ENCODE measurements at places on chromosomes 16 and 17.

GRCh38 chr17:33981711-33982601 lies 273.1 kb upstream of the CCL2 start:
- no peak for DNase-seq

DNA sequence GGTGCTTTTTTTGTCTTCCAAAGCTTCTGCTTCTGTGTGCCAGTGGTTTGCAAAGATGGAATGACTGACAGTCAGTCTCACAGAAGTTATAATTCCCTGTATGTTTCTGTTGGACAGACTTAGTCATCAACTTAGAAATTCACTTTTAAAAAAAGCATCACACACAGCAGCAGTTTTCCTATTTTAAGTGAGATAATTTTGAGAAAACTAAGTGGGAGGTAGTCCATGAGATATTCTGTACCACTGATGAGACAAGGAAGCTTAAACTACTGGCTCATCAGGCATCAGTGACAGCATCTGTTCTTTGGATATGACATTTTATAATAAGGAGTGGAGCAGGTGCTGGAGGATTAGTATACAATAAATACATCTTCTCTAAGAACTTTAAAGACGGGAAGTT lies 20.0 kb downstream of the CNP start:
- no peak for DNase-seq

GRCh38 chr17:62179525-62180161 lies 114.6 kb upstream of the MED13 start:
- DNase-seq, result no peak

DNA sequence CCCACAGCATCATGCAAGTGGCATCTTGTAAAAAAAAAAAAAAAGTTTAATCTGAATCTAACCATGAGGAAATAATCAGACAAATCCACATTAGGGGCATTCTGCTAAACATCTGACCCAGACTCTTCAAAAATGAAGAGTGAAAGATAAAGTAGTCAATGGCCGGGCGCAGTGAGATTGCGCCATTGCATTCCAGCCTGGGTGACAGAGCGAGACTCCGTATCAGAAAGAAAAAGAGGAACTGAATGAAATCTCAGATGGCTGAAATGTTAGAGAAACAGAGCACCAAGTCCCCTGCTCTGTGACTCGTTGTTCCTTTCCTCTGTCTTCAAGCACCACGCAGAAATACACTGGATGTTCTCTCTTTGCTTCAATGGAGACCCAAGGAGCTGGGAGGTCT lies 12.7 kb upstream of the RNF135 start:
- no peak for DNase-seq

DNA sequence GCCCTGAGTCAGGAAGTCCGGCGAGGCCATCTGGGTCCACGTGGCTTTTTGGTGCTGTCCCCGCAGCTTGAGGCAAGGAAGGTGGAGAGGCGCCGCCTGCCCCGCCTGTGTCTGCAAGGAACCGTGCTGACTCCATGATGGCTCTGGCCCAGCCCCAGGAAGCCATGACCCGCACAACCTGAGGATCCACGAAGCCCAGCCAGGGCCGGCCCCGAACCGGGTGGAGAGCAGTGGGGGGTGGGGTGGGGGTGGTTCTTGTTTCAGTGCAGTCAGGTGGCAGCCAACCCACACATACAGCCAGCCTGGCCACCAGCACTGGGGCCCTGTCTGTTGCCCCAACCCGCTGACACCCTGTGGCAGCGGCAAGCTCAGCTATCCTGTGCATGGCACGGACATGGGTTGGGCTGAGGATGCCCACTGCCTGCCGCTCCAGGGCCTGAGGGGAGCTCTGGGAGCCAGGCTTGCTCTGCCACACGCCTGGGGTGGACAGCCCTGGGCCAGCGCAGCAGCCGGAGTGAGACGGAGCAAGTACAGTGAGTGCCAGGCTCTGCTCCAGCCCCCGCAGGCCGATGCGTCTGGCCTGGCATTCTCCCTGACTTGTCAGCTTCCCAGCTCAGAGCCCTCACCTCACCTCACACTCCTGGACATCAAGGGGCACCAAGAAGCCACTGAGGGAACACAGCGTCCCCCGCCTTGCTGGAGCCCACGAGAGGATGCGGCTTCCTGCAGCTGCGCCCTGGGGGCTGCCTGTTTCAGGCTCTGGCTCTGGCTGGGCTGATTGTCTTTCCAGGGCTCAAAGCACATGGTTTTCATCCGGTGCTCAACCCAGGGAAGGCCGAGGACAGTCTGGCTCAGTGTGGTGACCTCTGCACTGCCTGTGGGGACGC lies 68.8 kb downstream of the LMF1 start:
- DNase-seq, result no peak

DNA sequence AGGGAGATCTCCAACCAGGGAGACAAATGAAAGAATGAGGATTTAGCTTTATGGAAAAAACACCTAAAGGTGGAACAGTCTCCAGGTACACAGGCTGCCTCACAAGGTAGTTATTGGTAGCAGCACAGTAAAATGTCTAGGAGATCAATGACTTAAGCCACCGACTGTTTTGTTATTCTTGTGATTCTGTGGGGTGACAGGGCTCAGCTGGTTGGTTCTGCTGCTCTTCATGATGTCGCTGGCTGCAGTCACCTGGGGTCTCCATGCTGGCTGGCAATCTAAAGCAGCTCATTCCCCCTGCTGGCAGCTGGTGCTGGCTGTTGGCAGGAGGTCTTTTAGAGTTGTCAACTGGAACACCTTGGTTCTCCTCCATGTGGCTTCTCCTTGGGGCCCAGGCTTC lies 69.2 kb downstream of the FOXL1 start:
- DNase-seq, result no peak

DNA sequence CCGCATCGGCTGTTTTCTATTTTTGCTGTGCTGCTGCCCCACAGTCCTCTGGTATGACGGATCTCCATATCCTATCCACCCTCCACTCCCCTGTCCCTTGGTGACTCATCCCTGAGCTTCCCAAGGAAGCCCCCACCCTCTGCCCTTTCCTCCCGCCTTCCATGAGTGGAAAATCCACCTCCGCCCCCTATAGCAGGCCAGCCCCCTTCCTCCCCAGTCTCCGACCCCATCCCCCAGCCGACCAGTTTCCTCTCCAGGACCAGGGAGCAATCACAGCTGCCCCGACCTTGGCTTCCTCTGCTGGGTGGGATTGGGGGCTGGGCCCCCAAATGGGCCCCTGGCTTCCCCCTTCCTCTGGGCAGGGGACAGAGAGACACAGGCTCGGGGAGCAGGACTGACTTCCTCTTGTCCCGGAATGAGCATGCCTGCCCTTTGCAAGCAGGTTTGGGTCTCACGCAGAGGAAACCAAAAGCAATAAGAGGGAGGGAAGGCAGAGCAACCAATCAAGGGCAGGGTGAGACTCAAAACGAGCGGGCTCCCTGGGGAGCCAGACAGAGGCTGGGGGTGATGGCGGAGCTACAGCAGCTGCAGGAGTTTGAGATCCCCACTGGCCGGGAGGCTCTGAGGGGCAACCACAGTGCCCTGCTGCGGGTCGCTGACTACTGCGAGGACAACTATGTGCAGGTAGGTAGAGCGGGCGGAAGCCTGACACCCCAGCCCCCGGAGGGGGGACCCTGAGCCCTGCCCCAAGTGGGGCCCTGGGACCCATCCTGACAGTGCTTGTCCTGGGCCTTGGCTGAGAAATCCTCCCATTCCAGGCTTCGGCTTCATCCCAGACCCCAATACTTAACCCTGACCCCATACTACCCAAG lies at the start of the genes ABI3 and GNGT2:
Gene ABI3 (plus strand): TSS at position 550 of the 872 bp plus-strand sequence. CDS start 18 bp downstream, at position 568.
Gene GNGT2 (minus strand): TSS at position 417 of the 872 bp plus-strand sequence. CDS start 3,152 bp downstream, outside the sequence.
- peak; percentile 63 for DNase-seq

DNA sequence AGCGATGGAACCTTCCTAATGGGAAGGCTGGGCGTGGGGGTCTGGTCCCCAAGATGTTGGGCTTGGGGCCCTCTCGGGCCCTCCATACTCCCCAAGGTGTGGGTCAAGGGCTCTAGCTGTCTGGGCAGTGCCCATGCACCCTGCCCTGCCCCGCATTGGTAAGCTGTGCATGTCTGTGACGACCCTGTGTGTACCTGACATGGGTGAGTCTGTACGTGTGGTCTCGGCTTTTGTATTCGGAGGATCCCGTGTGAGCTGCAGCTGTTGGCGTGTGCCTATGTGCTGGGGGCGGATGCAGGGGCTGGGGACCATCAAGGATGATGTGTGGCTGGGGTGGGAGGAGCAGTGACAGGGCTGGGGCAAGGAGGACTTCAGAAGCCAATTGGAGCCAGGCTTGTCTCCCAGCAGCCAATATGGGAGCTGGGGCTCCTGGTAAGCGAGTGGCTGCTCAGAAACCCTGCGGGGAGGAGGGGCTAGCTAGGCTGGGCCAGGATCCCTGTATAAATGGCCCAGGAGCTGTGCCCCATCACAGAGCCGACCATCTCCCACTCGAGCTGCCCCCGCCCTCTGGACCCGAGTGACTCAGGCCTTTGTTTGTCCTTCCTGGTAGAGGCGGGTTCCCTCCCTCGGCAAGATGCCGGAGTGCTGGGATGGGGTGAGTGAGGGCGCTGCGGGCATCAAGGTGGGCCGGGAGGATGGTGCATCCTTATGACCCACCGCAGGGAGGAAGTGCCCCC lies at the start of gene NDRG4:
Gene NDRG4 (plus strand): TSS at position 529 of the 737 bp plus-strand sequence. CDS start 106 bp downstream, at position 635.
- peak; percentile 2 for DNase-seq

- no peak for DNase-seq
These were observed 21.7 kb downstream of the PRMT7 start for GRCh38 chr16:68332411-68333121.

DNA sequence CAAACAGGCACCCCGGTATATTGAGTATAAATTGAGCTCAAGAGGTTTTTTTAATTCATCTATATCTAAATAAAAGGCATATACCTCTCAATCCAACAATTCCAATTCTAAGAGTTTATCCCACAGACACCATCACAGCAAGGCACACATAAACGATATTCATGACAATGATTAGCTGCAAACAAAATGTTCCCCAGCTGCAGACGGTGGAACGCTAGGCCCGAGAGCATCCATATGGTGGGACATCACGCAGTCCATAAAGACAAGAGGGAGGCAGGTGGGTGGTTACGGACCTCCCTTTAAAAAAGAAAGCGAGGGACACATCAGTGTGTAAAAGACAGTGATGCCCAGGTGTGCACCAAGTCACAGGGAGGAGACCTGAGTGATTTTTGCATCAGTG lies 28.1 kb downstream of the MEAK7 start:
- DNase-seq, result no peak

Measured in CD4-positive, alpha-beta T cell treated with Interleukin-15 for 4 hours (primary cell).